Stimulated activated CD8-positive, alpha-beta memory T cell treated with anti-CD3 and anti-CD28 coated beads, Interleukin-4, amount 100 ng/mL, for 4 hours (primary cell): ENCODE measurements at places on chromosomes 3 and 15.

- DNase-seq, result no peak
These were observed 63.4 kb downstream of the CYFIP1 start for GRCh38 chr15:22916606-22917350.

GRCh38 chr3:53269888-53270880, 14.4 kb upstream of the TKT start:
- no peak for DNase-seq

GRCh38 chr15:84955089-84955848, 26.4 kb upstream of the PDE8A start:
- DNase-seq, result peak; percentile 5

GRCh38 chr3:187952849-187953248, 201.1 kb upstream of the LPP start:
- no peak for DNase-seq

DNA sequence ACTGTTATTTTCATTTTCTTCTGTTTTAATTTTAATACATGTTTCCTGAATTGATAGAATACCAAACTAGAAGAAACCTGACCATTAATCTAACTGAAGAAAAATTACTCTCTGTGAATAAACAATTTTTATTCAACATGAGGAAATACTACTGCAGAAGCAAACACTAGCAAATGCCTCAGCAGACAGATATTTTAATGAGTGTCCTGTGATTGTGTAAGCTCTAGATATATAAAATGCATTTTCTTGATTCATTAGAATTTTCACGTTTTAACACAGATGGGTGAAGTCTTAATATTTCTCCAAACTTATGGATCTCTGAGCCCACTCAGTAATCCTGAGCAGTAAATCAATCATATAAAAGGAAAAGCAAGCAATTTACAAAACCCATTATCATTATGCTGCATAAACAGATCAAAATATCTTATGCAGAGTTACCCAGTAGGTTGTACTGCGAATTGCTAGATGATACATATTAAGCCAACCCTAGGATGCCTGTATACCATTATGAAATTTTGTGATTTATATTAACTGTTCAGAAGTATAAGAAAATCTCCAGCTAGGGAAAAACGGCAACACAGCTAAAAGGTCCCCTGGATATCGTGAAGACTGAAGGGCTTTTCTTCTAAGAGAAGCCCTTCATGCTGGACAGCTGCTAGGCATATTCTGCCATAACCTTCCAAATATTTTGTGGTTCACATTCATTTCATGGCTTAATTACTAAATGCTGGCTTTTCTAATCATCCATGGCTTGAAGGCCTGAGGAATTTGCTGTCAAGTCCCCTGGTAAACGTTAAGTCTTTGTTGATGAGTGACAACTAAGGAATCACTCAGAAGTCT, 157.7 kb upstream of the TGFBR2 start:
- DNase-seq, result no peak

- DNase-seq, result no peak
These were observed 74.9 kb upstream of the MFGE8 start for GRCh38 chr15:88987934-88988671.

DNA sequence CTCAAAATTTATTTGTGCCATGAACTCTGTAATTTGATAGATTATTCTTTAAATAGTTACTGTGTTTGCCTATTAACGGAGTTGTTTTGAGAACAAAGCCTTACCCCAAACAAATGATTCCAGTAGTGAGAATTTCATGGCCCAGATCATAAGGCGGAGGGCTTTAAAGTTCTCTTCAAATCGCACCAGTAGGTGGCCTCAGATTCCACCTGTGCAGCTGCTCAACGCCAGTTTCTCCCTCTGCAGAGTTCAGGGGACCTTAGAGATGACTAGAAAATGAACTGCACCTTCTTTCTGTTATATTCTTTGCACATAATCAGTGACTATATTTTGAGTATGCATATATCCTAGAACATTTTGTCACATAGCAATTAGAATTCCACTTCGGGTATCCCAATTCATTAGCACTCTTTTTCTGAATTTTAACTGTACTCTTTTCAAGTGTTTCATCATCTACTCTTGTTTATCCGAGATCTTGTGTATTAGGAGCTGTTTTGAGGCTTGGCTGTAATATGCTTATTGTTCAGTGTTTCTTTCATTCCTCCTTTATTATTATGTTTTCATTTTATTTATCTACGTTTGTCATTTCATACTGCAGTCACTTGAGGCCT, 232.6 kb upstream of the CHRM5 start:
- DNase-seq, result no peak

DNA sequence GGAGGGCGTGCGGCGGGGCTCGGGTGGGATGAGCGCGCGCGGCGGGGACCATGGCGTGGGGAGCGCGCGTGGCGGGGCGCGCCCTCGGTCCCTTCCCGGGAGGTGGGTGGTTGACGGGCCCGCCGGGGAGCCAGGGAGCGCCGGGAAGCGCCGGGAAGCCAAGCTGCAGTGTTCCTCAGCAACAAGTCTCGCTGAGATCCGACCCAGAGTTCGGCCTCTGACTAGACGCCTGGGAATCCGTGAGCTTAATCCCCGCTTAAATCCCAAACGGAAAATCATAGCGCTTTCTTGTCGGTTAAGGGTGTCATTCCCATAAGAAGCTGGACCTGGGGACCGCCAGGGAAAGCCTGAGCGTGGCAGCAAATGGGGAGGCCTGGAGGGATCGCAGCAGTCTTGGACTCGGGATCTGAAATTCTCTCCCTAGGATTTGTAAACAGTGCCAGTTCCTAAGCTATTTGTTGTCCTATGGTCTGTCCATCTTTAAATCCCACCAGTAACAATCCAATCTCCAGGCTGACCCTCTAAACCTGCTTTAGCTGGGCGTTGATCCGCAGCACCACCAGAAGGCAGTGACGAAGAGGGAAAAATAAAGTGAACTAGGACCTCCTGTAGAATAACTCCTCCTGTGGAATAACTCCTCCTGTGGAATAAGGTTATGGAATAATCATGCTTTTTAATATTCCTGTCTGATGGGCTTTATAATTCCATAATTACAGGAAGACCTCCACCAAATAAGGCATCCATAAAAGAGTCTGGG, 570 bp upstream of the NEDD4 start:
- no peak for DNase-seq

DNA sequence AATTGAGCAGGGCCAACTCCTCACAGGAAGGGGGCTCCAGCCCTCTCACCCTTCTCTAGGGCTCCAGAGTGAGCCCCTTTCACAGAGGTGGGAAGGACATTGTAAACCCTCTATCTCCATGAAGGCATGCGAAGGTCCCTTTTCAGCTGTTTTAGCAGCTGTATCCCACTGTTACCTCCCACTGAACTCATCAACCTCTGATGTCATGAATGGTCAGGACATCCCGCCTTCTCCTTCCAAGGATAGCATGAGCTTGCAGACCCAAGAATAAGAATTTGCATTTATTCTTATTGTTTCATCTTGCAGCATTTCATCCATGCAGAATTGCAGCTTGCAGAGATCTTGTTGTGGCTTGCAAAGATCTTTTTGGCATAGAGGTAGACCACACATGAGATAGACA, 24.3 kb upstream of the FGD5 start:
- no peak for DNase-seq

DNA sequence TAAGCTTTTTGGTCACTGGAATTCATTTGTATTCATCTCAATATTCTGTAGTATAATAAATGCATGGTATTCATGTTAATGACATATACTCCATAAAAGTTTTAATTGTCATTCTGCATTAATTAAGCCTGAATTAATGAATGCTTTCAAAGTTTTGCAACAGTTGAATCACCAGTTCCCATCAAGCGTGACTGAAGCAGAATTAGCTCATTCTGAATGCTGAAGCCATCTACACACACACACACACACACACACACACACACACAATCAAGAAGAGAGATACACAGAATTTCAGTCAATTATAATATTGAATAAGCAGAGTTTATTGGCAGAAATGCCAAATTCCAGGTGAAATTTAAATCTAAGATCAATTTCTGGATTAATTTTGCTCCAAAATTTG, 252.1 kb upstream of the KCNMB2 start:
- DNase-seq, result no peak

GRCh38 chr3:113898892-113899291, 48.9 kb upstream of the ZDHHC23 start:
- no peak for DNase-seq

DNA sequence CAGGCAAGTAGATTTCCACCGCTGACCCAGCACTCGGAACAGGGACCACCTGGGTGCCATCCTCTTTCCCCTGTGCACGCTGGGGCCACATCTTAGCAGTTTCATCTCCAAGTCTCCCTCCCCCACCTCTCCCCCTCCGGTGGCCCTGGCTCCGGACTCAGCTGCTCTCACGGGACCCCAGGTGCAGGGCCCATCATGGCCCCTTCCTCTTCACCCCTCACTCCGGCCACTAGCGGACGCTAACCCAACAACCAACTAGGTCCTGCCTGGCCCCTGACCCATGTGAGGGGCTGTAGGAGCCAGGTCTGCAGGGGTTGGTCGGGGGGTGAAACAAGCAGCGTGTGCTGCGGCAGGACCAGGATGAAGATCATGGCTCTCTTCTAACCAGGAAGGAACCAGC, 31.3 kb upstream of the IQSEC1 start:
- DNase-seq, result no peak

DNA sequence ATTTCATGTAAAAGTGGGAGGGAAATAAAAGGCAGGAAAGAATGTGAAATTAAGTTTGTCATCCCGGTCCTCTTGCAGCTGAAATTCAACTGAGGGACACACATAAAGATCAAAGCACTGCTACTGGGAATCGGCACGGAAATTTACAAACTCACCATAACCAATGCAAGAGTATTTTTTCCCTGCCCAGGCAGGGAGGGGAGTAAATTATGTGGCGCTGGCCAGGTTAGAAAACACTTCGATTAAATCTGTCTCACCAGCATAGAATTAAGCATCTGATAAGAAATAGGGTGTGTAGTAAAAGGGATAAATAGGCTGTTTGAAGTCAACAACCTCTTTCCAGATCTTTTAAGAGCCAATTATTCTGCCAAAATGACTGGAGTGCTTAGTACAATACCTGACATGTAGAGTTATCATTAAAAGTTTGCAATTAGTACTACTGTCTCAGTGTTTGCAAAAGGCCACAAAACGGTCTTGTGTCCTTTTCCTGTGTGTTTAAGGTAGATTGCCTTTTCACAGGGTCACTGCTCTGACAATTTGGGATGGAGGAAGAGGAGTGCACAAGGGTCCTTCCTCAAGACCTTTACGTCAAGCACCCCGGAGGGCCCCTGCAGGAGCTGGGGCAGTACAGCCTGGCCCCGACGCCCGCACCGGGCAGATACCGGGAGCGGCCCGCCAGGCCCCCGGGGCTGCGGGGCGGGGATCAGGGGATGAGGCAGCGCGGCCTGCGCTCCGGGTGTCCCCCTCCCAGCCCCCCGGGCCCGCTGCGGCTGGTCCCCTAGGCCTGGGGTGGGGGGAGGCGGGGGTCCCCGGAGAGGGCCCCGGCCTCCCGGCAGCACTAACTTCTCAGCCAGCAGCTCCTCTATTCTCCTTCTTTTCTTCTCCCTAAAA, 651 bp downstream of the UBA3 start:
- DNase-seq, result no peak

DNA sequence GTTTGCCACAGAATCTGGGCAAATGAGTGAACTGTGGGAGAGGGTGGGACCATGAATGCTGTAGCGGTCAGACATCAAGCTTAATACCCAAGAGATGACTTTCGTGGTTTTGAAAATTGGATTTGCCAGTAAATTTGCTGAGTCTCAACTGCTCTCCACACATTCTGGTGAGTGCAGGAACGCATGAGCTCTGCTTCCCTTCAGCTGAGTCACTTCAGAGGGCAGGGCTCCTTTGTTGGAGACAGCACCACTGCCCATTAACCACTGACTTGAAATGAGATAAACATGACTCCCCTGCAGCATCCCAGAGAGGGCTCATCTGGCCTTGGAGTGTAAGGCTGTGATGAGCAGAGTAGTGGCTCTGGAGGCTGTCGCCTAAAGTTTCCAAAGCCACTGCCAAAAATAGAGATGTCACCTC, 22.6 kb downstream of the RARRES1 start:
- DNase-seq, result no peak

DNA sequence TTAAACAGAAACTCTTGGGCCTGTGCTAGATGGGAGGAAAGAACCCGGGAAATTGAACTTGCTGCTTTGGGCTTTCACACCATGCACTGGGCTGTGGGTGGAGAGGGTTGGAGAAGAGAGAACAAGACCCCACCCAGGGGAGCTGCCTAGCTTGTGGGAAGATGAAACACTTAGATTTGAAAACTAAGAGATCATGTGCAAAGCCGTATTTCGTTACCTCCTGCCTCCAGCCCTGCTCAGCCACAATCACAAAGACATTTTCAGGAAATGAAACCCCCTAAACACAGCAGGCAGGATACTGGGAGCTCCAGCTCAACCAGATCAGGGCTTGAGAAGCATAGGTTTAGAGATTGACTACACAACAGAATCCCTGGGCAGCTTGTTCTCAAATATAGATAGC, 183.0 kb upstream of the C2CD4B start:
- DNase-seq, result no peak

DNA sequence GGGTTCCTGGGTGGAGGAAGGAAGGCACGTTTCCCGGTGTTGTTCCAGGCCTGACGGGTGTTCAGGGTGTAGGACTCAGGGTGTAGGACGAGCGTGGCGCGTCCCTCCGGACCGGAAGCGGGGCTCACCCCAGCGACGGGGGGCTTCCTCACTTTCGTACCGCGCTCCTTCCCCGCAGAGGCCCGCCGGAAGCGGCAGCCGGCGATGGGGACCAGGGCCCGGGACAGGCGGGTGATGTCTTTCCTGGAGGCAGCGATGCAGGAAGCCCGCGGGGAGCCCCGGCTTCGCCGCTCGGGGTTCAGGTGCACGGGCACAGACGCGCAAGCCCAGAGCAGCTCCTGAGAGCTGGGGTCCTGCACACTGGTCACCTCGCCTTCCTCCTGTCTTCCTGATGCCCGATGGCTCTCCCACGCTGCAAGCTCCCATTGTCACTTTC, 13.4 kb downstream of the FOXL2NB start:
- no peak for DNase-seq
